ENCODE measurements at places on chromosomes 1 and 21.

DNA sequence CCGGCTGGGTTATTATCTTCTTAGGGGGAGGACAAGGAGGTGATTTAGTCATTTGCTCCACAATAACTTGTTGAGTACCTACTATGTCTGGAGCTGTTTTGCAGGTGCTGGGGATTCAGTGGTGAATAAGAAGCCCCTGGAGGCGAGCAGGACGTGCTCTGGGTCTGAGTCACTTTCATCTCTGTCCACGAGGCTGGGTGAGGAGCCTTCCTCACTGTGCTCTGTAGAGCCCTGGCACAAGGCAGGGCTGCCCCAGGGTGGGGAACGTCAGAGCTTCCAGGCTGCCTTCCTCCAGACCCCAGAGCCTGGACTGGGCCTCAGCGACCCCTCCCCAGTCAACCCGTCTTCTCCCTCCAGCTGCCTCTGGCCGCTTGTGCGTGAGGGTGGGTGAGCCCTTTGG is 2.5 kb upstream of the PADI6 start:
- DNase-seq: no peak

GRCh38 chr1:225736437-225737098 is 41.1 kb upstream of the SRP9 start:
- no peak for DNase-seq

GRCh38 chr21:39863111-39863510 is 4.1 kb upstream of the PCP4 start:
- no peak for DNase-seq

GRCh38 chr1:41328001-41328615 is 33.1 kb upstream of the FOXO6 start:
- DNase-seq: no peak

GRCh38 chr1:204288021-204288588 is 71.6 kb downstream of the PLEKHA6 start:
- DNase-seq: no peak

- DNase-seq: no peak
Measured at GRCh38 chr1:78830321-78830720, 176.2 kb downstream of the ADGRL4 start.

DNA sequence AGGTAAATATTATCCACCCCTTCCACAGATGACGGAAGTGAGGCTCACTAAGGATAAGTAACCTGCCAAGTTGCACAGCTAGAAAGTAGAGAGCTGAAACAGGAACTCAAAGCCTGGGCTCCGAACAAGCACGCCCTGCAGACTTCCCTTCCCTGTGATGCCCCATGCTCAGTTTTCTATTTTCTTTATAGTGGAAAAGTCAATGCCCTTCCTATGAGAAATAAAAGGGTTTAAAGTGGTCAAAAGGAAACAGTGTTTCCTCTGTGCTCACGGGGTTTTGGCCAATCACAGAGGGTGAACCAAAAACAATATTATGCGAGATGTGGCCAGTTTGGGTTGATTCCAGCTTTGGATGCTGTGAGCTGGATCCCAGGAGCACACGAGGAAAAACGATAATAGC is 44.5 kb downstream of the DDR2 start:
- DNase-seq: no peak

- DNase-seq: peak; percentile 58
Measured at GRCh38 chr1:157992031-157992832, 1.2 kb upstream of the KIRREL1 start.

GRCh38 chr1:187665483-187665882 is 836.7 kb downstream of the PLA2G4A start:
- DNase-seq: no peak

- no peak for DNase-seq
Measured at GRCh38 chr1:13948888-13949391, 249.0 kb downstream of the PRDM2 start.
